ENCODE measurements at places on chromosomes 12 and 14.

DNA sequence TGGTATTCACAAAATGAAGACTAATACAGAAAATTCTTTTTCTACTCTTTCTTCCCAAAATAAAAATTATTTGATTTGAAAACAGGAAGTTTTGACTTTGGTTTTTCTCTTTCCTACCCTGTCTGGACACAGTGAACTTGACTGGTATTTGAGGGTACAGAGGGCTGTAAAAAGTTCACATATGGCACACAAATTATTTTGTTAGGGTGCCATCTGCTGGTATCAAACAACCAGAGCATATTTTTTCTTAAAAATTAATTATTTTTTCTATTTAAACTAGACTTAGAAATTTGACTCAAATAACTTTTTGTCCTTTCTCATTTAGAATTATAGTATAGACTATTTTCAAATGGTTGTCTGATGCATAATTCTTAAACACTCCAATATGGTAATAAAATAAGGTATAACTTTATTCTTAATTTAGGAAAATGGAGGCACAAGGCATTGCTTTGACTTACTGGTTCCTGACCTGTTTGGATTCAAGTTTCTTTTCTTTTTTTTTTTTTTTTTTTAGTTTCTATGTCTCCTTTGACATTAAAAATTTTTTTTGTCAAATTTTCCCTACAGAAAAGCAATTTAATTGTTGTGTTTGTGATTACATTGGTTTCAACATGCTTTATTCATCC is 390.6 kb downstream of the PRKD1 start:
- DNase-seq, result peak; percentile 18

GRCh38 chr12:122081083-122081696 is 2.6 kb downstream of the MLXIP start:
- DNase-seq, result peak; percentile 89

DNA sequence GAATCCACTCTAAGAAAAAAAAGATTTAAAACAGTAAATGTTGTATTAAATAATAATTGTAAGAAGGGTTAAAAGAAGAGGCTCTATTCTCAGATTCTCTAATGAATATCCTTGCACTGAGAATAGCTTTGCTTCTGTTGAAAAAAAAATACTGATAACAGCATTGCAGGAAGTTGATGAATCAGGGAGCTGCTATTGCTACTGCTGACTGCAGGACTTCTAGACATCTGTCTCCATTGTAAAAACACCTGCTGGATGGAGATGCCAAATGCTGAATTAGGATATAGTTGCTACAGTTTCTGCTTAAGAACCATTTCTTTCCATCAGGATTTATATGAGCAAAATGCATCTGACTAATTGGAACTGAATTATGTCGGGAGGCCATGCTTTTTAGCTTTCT is 50.3 kb upstream of the ANP32D start:
- DNase-seq, result no peak

GRCh38 chr14:101199028-101199770 is 295.7 kb upstream of the RTL1 start:
- no peak for DNase-seq

- DNase-seq, result no peak
Measured at GRCh38 chr12:896031-896430, 53.5 kb downstream of the RAD52 start.

All from kidney tubule cell (primary cell).